Frontal cortex (tissue), 4 donors: ENCODE measurements at places on chromosomes 6 and 20. TPM values are rescaled to one million over a fixed set of nuclear protein-coding genes. Genes with fewer than 3 reads are reported as not detected.

Gene ALDH8A1
- 3.3 TPM for total RNA-seq

DNA sequence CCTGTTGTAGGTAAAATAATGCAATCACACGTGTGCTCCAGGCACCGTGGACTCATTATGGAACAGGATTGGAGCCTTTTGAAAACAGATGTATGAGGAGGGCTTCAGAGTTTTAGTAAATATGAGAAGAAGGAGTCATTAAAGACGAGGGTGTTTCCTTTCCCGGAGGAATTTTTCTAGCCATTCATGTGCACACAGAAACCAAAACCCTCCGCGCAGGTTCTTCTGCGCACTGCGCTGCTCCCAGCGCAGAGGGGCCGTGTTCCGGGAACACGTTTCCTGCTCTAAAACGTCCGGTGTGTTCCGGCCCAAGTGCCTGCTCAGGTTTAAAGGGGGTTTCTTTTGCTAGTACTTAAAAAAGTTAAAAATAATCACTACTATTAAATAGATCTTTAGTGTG is 11.6 kb downstream of the GPR31 start:
- DNase-seq: no peak

- DNase-seq: no peak
Observed at GRCh38 chr6:76532647-76533046, 460.2 kb upstream of the IMPG1 start.

DNA sequence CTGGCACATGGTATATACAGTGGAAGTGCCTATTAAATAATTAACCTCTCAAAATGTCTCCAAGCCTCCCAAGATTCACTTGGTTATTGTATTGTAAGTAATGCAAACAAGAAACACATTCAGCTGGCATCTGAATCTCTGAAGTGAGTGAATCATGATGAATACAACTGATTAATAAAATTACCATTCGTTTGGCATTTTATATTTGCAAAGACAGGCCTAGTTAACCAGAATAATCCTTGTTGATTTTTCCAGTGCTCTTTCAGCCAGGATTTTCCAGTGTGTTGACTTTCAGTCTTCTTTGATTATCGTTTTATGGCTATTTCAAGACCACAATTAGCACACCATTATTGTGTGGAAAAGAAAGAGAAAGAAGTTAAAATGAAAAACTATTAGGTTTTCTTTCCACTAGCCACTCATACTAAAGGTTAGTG is 20.3 kb downstream of the SLC22A2 start:
- no peak for DNase-seq

Gene CPXM1
- 7.3 TPM for total RNA-seq

DNA sequence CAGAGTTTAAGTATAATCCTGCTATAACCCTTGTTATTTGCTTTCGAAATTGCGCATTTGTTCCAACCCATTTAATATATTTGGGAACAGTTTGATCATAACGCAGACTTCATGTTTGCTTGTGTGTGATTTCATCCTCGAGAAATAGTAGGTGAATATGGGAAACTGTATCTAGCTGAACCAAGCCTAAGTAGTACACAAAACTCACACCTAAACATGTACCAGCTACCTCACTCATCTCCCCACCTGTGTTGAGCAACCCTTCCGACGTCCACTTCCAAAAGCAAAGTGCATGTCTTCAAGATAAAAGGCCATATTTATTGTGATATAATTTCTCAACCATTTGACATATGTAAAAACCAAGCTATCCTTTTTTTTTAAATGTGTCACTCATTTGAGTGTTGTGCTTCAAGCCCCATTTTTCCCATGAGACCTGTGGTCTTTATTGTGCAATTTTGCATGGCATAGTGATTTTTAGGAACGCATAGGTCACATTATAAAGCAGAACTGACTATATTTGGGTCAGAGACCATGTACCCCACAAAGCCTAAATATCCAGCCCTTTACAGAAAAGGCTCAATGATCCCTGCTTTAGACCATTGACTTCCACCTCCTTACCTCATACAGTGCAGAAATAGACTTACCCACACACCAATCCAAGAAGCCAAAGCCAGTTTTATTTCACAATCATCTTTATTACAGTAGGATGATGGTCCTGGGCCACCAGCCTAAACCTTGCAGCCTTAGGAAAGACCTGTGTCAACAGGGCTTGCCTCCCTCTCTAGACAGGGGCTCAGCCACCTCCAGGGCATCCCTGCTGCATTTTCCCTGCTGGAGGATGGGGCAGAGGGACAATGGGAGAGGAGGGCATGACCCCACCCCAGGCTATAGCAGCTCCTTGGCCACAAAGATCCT is 7.1 kb downstream of the CCND3 start:
- DNase-seq: no peak

Gene VWA7
- total RNA-seq: under 0.01 TPM

DNA sequence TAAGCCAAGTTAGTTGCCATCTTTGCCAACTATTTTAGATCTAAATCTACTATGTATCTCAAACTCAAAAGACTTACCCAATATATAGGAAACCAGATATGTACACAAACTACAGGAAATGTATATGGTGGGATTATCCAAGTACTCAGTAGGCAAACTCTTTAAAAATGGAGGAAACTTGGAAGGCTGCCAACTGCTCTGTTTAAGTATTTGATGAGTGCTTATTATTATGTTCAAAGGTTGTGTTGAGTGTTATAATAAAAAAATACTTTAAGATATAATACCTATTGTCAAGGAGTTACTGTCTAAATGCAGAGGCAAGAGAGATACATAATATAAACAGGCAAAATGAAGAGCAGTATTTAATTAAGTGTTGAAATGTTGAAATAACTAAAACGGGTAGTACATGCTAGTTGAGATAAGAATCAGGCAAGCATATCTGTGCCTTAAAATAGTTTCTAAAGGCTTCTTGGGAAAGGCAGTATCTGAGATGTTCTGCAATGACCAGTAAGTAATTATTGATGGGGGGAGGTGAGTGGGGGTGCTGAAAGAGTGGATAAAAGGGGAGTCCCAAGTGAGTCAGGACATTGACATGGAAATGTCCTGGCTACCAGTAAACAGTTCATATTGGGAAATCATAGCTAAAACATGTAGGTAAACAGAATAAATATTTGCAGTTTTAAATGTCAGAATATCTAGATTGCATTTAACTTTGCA is 6.5 kb upstream of the DST start:
- DNase-seq: no peak
